ENCODE measurements at places on chromosomes 2 and 18.
A peak's percentile ranks its signal among the peaks of the same experiment; 100 is the strongest.

DNA sequence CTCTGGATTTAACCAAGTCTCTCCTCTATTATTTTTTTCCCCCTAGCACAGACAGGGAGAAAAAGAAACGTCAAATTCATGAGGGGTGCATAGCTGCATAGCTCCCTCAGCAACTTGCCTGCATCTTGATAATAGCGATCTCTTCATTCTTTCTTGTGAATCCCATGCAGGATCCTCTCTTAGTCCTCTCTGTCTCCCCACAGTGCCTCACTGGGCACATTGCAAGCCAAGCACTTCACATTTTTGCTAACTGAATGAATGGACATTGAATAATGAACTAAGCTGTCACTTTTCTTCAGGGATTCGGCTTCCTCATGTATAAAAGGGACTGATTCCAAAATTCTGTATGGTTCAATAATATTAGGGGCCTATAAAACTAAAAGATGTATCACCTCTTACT lies 2.9 kb upstream of the EPB41L3 start:
- no peak for DNase-seq

DNA sequence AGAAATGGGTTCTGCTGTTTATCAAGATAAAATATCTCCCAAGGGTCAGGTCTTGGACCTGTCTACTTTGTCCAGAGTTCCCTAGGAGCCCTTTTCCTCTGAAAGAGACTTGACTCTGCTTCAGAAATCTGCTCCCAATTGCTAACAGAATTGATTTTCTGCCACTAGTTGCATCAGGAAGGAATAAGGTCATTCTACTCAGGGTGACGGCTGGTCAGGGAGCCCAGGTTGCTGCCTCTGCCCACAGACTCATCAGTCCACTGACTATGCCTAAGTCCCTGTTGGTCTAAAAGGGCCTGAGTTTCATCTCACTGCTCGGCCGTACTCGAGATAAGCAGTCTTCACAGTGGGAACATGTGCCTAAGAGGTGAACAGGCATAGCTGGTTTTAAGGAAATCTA lies 61.2 kb downstream of the EVA1A start:
- no peak for DNase-seq

- no peak for DNase-seq
Measured at GRCh38 chr2:183543731-183544130, 419.5 kb downstream of the NUP35 start.

DNA sequence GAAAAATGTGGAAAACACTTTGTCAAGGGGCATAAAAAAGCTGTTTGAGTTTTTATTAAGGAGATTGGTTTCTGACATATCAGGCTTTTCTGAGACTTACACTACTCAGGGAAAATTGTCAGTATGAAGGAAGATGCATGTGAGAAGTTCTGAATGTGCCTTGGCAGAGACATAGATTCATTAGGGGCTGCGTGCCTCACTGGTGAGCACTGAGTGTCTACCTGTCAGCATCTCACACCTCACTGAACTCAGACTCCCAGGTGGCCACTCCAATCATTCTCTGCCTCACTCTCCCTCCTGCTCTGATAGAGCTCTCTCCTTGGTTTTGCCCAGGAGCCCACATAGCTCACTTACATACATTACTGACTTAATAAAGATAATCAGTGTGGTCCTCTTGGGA lies 372.6 kb downstream of the LRRTM4 start:
- DNase-seq: no peak

- no peak for DNase-seq
Measured at GRCh38 chr2:119402106-119402505, 29.5 kb upstream of the TMEM37 start.

DNA sequence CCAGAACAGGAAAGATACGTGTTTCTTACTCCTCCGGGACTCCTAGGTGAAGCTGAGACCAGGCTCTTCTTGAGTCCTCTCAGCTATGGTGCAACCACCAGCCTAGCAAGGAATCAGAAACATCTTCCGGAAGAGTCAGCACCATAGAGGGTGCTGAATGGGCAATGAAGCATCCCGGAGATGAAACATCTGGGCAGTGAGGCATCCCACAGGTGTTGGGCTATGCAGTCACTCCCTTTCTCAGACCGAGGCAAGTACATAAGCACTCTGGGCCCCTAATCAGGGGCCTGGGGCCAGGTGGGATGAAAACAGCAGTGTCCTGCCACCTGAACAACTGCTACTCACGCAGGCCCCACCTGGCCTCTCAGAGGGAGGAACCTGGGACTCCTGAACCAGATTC lies 1.4 kb upstream of the CAPN10 start:
- DNase-seq: no peak

GRCh38 chr2:226020176-226020575 lies 620.7 kb downstream of the NYAP2 start:
- no peak for DNase-seq

DNA sequence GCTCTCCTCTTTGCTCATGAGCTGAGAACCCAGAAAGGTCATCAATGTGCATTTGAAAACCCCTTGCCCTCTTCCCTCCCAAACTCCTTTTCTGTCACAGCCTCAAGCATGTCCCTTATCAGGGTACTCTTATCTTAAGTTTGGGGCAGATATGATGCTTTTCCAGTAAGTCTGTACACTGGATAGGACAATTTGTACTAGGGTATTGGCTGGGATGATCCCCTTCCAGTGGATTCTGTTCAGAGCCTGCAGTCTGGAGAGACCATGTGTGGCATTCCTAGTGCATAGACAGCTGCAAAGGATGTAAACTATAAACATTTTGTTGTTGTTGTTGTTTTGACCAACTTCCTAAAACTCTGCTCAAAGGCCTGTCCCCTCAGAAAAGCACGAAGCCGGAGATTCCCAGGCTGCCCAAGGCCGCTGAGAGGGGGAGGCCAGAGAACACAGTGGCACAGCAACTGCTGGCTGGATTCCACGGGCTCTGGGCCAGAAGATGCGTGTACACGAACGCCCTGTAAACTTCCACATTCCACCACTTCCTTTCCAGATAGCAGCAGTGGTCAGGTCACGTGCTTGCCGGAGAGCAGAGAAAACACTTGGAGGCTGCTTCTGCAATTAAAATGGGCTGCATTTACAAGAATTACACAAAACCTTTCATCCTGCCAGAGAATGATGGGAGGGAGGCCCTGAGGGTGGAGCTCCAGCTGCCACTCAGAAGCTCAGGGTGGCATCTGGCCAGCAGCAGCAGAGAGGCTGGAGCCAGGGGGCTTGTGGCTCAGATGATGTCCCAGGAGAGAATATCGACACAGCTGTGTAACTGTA lies 42.1 kb downstream of the BMP10 start:
- peak; percentile 58 for DNase-seq

DNA sequence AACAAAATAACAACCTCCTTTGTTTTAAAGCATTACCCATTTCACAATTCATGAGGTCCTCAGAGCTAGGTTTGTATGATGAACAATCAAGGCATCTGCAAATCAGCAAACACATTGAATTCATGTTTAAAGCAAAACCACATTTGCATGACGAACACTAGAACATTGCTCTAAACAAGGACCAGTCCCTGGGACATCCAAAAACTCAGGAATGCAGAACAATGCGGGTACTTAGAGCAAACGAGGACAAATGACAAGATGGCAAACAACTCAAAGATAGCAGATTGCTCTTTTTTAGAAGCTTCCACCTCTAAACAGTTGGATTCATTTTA lies 45.7 kb upstream of the RALBP1 start:
- DNase-seq: no peak

- no peak for DNase-seq
Measured at GRCh38 chr18:48202006-48202348, 207.2 kb downstream of the ZBTB7C start.

DNA sequence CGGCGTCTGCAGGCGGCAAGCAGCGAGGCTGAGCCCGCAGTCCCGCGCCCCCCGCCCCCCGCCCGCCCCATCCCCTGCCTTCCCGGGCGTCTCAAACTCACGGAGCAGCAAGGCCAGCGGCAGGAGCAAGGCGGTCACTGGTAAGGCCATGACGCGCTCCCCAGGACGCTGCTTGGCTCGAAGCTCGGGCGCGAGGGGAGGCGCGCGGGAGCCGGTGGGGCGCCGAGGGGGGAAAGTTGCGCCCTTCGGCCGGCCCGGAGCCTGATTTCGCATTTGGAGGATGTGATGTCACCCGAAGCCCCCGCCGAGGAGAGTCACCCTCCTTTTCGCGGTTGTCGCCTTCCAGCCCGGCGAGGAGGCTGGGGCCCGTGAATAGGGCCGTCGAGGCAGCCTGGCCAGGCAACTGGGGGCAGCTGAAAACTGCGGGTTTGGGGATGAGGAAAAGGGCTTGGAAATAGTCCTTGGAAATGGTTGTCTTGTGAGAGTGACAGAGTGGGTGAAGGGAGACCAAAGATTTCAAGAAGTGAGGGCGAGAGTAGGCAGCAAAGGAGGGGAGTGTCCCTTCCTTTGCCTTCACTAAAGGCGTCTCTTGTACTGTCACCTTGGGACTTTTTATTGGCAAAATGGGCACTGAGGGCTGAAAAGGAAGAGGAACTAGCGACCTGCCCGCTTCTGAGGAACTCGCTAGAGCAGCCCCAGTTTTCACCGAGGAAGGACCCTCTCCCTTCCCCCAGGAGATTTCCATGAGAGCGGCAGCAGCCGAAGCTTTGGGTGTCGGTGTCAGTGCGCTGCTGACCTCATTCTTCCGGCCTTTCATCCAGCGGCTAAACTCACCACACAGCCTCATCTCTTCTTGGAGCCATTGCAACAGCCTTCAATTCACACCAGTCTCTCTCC lies at the start of gene CD8A:
CD8A (minus strand) TSS at position 238 of the 897 bp plus-strand sequence; CDS start at position 150, 88 bp downstream.
- no peak for DNase-seq

DNA sequence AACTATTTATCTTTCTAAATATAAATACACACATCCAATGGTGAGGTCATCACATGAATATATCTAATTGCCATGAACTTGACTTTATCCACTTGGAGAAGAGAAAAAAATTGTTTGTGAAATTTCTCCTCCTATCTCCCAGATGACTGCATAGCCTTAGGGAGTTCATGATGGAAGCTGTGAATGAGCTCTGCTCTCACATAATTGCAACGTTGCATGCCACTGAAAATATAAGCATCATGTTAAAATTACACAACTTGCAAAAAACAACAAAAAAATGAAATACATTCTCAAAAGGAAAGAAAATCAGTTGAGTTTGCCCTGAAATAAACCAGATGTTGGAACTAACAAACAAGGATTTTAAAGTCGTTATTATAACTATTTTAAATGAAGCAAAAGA lies 50.6 kb upstream of the OSR1 start:
- no peak for DNase-seq

DNA sequence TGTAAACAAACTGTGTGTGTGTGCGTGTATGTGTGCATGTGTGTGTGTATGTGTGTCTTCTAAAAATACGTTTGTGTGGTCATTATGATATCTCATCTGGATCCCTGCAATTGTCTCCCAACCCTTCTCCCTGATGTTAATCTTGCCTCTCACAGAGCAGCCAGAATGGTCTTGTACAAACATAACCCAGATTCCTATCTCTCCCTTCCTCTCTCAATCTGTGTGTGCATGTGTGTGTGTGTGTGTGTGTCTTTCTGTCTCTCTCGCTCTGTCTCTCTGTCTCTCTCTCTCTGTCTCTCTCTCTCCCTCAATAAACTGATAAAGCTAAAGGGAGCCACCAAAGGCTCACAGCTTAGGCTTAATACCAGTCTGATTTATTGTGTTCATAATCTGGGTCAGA lies 210.8 kb downstream of the PAX3 start:
- DNase-seq: no peak

- DNase-seq: no peak
Measured at GRCh38 chr18:48675912-48676311, 137.1 kb downstream of the CTIF start.

GRCh38 chr2:42110641-42111322 lies 58.4 kb upstream of the EML4 start:
- no peak for DNase-seq

GRCh38 chr2:68980956-68981355 lies 6.5 kb downstream of the GKN1 start:
- no peak for DNase-seq

GRCh38 chr2:164495491-164496223 lies 125.6 kb downstream of the GRB14 start:
- no peak for DNase-seq

DNA sequence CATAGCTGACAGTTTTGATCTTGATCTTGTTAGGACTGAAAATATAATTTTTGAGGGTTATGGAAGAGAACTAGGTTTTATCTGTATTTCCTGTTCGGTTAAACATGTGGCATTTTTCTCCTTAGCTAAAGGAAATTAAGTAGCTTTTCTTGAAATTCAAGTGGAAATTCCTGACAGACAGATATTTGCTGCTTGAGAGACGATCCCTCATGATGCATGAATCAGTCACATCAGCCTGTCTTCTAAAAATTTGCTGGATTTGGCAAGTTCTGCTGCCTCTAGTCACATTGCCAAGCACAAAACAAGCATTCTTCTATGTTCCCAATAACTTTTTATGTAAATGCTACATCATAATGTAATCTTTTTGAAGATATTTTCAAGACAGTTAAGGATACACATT lies 201.8 kb upstream of the ATP5MC3 start:
- no peak for DNase-seq

DNA sequence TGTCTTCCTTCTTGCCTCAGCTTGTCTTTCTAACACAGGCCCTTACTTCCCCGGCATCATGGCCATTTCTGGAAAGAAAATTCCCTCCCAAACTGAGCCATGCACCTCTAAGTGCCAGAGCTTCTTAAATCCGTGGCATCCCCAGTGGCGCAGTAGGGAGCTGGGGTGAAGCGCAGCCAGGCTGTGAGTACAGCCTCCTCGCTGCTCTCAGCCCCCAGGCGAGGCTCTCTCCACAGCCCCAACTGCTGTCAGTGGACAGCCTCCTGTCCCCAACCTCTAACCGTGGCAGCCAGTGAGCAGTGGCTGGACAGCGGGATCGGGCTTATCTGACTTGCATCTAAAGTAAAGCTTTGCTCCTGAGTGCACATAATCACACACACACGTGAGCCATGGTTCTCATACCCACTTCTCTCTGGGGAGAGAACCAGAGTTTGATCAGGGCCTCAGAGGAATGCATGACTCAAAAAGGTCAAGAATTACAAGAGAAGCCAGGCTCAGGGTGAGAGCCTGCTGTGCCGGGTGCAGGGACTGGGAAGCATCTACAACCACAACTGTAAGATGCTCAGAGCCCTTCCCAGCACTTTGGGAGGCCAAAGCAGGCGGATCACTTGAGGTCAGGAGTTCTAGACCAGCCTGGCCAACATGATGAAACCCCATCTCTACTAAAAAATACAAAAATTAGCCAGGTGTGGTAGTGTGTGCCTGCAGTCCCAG lies 50.7 kb downstream of the SFXN5 start:
- DNase-seq: no peak

- no peak for DNase-seq
Measured at GRCh38 chr2:219961947-219962498, 334.6 kb downstream of the SLC4A3 start.
